ENCODE measurements at places on chromosomes 12 and 14. TPM values are rescaled to one million over a fixed set of nuclear protein-coding genes. Genes with fewer than 3 reads are reported as not detected.
A peak's percentile ranks its signal among the peaks of the same experiment; 100 is the strongest.

DNA sequence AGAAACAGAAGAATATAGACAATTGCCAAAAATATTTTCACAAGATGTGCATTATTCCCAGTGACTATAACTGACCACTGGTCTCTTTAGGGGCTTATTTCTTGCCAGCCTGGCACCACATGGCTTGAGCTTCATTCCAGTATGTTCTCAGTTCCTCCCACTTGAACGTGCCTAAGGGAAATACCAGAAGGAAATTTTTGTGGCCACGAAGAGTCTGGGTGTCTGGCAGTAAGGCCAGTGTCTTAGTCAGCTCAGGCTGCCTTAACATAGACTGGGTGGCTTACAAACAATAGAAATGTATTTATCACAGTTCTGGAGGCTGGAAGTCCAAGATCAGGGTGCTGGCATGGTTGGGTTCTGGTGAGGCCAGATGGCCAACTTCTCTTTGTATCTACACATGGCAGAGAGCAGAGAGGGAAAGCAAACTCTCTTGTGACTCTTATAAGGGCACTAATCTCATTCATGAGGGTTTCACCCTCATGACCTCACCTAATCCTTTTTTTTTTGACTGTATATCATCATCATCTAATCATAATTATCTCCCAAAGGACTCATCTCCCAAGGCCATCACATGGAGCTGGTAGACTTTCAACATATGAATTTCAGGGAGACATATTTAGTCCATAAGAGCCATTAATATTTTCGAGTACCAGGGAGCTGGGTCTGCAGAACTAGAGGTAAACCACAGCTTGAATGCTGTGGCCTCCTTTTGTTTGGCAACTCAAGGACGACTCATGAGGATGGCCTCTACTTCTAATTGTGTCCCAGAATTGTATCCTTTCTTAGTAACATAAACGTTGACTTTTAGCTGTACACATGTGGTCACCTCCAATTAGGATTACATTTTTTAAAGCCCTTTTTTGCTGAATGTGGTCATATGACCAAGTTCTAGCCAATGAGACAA, 5.1 kb upstream of the SMOC1 start:
- H3K4me1 ChIP-seq: no peaks in the 10 kb centered on the region
- no peaks in the 10 kb centered on the region for H3K36me3 ChIP-seq
- no peak overlapping the region for H3K4me3 ChIP-seq
- H3K27ac ChIP-seq: no peak overlapping the region
- peaks cover 5% of the 10 kb centered on the region for H3K27me3 ChIP-seq
- no peak for DNase-seq

DNA sequence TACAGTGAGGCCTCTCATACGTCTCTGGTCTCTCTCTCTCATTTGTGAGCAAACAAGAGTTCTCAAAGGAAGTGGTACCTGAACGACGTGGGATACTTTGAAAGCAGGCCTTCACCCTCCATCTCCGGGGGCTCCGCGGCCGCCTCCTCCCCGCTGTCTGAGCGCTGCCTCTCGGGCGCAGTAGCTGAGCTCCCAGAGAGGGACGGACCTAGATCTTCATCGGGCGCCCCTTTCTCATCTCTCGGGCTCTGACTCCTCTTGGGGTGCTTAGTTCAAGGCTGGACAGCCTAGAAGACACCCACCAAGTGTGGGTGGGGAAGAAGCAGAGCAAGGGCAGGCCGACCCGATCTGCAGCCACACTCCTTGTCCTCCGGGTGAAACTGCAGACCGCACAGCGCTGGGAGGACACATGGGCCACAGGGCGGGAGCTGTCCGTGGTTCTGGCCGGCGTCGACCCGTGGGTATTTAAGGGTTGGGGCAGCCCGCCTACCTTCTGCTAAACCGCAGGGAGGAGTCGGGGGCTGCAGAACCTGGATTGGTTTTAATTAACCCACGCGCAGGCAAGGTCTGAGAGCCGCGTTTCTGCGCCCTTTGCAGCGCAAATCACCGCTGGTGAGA, 92.7 kb downstream of the PAH start:
- H3K27me3 ChIP-seq: no peaks in the 10 kb centered on the region
- no peak overlapping the region for H3K27ac ChIP-seq
- H3K4me1 ChIP-seq: no peaks in the 10 kb centered on the region
- H3K4me3 ChIP-seq: no peak overlapping the region

- no peaks in the 10 kb centered on the region for H3K36me3 ChIP-seq
- no peak for DNase-seq
- no peaks in the 10 kb centered on the region for H3K27me3 ChIP-seq
- no peak overlapping the region for H3K4me3 ChIP-seq
- H3K4me1 ChIP-seq: peaks cover 18% of the 10 kb centered on the region
- H3K27ac ChIP-seq: no peak overlapping the region
Observed at GRCh38 chr12:75724928-75725312, 213.5 kb upstream of the KRR1 start.

DNA sequence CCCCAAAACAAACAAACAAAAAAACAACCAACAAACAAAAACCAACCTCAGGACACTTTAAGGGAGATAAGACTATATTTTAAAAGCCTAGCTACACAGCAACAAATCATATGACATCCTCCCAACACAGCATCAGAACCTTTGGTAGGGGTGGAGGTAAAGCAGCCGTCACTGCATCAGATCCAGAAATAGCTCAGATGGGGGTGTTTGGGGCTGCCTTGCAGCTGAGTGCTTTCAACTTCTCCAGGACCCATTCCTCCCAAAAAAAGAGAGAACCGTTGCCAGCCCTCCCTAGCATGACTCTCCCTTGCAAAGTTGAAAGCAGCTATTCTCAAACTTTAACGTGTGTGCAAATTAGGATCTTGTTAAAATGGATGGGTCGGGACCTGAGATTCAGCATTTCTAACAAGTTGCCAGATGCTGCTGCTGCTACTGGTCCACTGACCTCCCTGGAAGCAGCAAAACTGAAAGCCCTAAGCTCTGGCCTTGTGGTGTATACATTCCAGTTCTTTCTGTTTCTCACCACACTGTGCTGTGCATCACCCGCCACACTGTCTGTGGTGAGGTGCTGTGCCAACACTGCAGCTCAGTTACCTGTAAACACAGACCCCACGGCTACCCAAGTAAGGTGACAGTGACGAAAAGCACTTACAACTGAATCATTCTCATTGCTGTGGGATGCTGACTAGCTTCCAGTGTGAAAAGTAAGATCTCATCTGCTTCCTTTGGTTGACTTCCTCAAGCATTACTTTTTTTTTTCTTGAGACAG, 54.0 kb downstream of the SLC38A1 start:
- peak overlapping the region; percentile 42 for H3K4me3 ChIP-seq
- peaks cover 99% of the 10 kb centered on the region for H3K4me1 ChIP-seq
- no peaks in the 10 kb centered on the region for H3K27me3 ChIP-seq
- peaks cover 16% of the 10 kb centered on the region for H3K36me3 ChIP-seq
- H3K27ac ChIP-seq: peak overlapping the region; percentile 87

DNA sequence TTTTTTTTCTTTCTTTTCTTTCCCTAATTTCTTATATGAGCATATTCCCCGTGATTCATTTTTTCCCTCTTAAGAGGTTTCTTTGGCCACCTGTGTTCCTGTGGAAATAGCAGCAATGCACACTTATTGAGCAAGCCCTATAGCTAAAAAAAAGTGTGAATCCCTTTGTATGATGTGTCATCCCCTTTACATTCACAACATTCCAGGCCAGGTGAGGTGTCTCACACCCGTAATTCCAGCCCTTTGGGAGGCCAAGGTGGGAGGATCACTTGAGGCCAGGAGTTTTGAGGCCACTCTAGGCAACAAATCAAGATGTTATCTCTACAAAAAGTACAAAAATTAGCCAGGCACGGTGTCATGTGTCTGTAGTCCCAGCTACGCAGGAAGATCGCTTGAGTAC, 700.4 kb upstream of the TBX3 start:
- H3K27ac ChIP-seq: no peak overlapping the region
- no peaks in the 10 kb centered on the region for H3K4me1 ChIP-seq
- no peaks in the 10 kb centered on the region for H3K36me3 ChIP-seq
- DNase-seq: no peak
- H3K4me3 ChIP-seq: no peak overlapping the region
- no peaks in the 10 kb centered on the region for H3K27me3 ChIP-seq

DNA sequence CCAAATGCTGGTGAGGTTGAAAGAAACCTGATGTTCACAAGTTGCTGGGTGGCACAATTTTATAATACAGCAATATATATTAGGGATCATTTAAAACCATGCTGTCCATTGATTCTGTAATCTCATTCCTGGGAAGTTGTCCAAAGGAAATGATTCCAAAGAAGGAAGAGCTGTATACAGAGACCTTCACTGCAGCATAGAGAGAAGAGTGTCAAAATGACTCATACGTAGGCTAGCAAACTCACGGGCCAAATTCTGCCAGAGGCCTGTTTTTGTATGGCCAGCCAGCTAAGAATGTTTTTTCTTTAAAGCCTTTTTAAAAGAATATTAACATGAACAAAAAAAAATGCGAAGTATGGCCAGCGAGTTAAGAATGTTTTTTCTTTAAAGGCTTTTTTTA, 69.2 kb upstream of the MED13L start:
- H3K4me3 ChIP-seq: no peak overlapping the region
- no peaks in the 10 kb centered on the region for H3K4me1 ChIP-seq
- no peak overlapping the region for H3K27ac ChIP-seq
- H3K27me3 ChIP-seq: no peaks in the 10 kb centered on the region
- H3K36me3 ChIP-seq: no peaks in the 10 kb centered on the region
- DNase-seq: no peak

GRCh38 chr12:103020839-103021238, 63.4 kb downstream of the ASCL1 start:
- no peak overlapping the region for H3K27ac ChIP-seq
- H3K36me3 ChIP-seq: no peaks in the 10 kb centered on the region
- H3K4me1 ChIP-seq: no peaks in the 10 kb centered on the region
- H3K27me3 ChIP-seq: no peaks in the 10 kb centered on the region
- H3K4me3 ChIP-seq: no peak overlapping the region

GRCh38 chr14:29709490-29709889, 218.2 kb downstream of the PRKD1 start:
- H3K36me3 ChIP-seq: no peaks in the 10 kb centered on the region
- H3K27ac ChIP-seq: no peak overlapping the region
- DNase-seq: no peak
- no peaks in the 10 kb centered on the region for H3K4me1 ChIP-seq

DNA sequence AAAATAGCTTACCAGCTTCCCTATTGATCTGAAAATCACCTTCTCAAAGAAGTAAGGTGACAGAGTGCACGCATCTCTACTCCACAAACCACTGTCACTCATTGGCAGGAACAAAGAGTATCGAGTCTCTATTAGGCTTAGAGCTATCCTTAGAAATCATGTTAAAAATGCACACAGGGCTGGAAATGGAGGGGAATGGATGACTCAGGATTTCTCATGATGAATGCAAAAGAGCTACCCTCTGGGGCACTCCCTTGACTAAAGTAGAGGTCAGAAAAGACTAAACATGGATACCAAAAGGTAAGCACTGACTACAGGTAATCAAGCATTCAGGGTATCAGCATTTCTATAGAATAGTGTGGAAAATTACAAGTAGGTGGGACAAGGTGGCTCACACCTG, 96.1 kb upstream of the ANO4 start:
- no peak overlapping the region for H3K4me3 ChIP-seq
- no peak overlapping the region for H3K27ac ChIP-seq
- H3K4me1 ChIP-seq: no peaks in the 10 kb centered on the region
- no peak for DNase-seq

DNA sequence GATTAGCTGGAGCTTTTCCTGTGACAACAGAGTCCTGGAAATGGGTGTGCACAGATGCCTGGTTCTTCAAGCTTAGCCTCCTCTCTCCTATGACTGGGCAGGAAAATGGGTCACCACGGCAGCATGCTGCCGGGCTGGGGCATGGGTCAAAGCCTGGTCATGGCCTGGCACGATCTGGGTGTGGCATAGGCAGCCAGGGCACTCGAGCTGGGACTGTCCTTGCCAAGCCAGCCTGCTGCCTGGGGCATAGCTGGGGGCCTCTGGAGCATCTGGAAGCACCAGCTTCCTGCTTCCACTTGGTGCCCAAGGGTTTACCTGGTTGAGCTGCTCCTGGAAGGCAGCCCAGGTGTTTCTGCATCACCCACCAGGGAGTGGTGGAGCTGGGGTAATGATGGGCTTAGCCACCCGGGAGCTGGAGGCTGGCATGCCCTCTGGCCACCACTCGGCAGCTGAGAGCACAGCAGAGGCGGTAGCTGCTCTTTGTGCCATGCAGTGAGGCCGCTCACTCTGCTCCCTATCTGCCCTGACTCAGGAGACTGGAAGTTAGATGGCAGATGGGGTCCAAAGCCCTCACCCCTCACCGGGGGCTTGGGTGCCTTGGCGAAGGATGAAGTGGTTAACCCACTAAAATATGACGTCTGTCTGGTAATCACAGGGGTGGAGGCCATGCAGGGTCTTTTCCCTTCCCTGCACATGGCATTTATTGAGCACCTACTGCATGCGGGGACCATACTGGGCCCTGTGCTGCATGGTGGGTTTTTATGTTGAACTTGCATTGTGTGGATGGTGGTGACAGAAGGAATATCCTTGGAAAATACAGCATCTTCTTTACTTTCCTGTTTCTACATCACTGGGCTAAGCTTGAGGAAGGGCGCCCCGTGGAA, 1.7 kb downstream of the OTUB2 start:
- DNase-seq: no peak
- peaks cover 30% of the 10 kb centered on the region for H3K4me1 ChIP-seq
- H3K36me3 ChIP-seq: no peaks in the 10 kb centered on the region
- H3K27me3 ChIP-seq: no peaks in the 10 kb centered on the region
- no peak overlapping the region for H3K27ac ChIP-seq

GRCh38 chr14:77043177-77043983, 14.9 kb upstream of the IRF2BPL start:
- peaks cover 82% of the 10 kb centered on the region for H3K4me1 ChIP-seq
- H3K4me3 ChIP-seq: no peak overlapping the region
- H3K36me3 ChIP-seq: no peaks in the 10 kb centered on the region

GRCh38 chr14:96103560-96104460, 64.6 kb downstream of the C14orf132 start:
- no peaks in the 10 kb centered on the region for H3K27me3 ChIP-seq
- no peak for DNase-seq
- H3K36me3 ChIP-seq: no peaks in the 10 kb centered on the region
- H3K4me1 ChIP-seq: no peaks in the 10 kb centered on the region

DNA sequence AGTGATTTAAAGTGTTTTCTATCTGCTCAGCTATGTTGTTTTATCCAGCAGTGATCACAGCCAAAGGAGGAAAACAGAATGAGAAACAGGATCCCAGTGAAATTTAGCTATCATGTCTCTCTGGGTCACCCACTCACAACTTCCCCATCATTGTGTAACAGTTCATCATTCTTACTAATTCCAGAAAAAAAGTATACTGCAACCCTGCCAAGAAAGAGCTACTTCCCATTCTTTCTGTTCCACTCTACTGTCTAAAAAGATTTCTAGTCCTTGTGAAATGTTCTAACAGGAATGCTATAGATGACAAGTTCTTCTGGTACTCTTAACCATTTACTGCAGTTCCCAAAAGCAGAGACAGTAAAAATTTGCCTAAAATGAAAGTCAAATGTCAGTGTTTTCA, 39.2 kb upstream of the CD163 start:
- H3K4me3 ChIP-seq: no peak overlapping the region
- no peaks in the 10 kb centered on the region for H3K4me1 ChIP-seq
- no peaks in the 10 kb centered on the region for H3K27me3 ChIP-seq

MANSC4 gene
- total RNA-seq: not detected

MDGA2 gene
- not detected for total RNA-seq

OAS2 gene
- total RNA-seq: 73.5 TPM

OTX2 gene
- not detected for total RNA-seq

SYCP3 gene
- total RNA-seq: 0.23 TPM

VRTN gene
- not detected for total RNA-seq

GARIN6 gene
- not detected for total RNA-seq

MORN3 gene
- 14.1 TPM for total RNA-seq

ACADS gene
- 17.1 TPM for total RNA-seq

VCPKMT gene
- total RNA-seq: 20.1 TPM

TBX3 gene
- not detected for total RNA-seq

RIPK3 gene
- total RNA-seq: 63.5 TPM

Measured in CD4-positive, alpha-beta memory T cell (primary cell).